Fibroblast of gingiva (primary cell): ENCODE measurements at places on chromosomes 3 and 15.

DNA sequence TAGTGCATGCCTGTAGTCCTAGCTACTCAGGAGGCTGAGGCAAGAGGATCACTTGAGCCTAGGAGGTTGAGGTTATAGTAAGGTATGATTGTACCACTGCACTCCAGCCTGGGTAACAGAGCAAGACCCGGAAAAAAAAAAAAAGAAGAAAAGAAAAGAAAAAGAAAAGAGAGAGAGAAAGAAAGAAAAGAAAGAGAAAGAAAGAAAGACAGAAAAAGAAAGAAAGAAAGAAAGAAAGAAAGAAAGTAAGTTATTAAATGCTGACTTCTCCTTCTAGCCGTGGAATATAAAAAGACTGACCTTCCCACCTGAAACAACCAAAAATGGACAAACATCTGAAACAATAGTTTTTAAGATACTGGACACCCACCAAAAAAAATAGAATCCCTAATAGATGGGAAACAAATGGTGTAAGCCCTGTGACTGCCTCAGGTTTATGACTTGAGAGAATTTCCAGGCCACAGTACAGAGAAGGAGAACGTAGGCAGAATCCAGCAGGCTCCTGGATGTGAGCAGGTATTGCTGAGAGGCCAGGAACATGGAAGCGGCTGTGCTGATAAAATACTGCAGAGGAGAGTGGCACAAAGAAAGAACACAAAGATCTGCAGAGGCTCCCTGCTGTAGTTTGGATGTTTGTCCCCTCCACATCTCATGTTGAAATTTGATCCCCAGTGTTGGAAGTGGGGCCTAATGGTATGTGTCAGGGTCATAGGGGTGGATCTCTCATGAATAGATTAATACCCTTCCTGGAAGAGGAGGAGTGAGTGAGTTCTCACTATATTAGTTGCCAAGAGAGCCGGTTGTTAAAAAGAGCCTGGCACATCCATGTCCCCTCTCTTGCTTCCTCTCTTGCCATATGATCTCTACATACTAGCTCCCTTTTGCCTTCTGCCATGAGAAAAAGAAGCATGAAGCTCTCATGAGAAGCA, 41.8 kb upstream of the PRSS50 start:
- no peak for DNase-seq

- no peak for DNase-seq
These were observed 148.9 kb upstream of the PEX5L start for GRCh38 chr3:180185650-180186049.

DNA sequence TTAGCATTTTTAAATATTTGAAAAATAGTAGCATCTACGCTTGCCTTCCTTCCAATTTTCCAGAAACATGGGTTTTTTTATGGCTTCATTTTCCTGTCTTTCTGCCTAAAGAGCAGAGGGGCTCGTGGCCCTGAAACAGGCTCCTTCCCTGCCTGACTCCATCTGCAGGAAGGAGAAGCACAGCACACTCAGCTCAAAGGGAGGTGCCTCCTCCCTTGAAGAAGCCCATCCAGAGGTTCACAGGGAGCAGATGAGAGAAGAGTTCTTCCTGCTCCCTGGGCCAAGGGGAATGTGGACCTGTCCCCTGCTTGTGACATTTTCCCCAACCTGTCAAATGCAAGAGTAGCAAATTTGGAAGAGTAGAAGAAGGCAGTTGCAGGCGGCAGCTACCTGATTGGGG, 55.8 kb downstream of the BBX start:
- no peak for DNase-seq

GRCh38 chr3:45610119-45610518, 15.6 kb downstream of the LIMD1 start:
- DNase-seq: no peak

DNA sequence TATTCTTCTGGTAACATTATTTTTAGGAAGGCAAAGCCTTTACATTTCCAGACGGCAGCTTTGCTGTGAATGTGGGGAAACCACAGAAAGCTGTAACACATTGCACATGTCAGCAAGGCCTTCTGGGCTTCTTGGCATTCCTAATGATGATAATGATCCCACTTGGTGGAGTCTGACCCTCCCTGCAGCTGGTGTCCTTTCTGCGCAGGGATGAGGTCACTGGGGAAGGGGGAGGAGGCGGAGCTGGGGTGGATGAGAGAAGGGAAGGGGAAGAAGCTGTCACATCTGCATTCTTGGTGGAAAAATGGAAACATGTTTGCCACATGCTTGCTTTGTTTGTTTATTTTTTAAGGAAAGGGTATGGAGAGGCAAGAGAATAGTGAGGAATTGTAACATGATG, 68.6 kb downstream of the FILIP1L start:
- DNase-seq: peak; percentile 98

- no peak for DNase-seq
These were observed 21.3 kb downstream of the HOMER2 start for GRCh38 chr15:82931221-82931620.

DNA sequence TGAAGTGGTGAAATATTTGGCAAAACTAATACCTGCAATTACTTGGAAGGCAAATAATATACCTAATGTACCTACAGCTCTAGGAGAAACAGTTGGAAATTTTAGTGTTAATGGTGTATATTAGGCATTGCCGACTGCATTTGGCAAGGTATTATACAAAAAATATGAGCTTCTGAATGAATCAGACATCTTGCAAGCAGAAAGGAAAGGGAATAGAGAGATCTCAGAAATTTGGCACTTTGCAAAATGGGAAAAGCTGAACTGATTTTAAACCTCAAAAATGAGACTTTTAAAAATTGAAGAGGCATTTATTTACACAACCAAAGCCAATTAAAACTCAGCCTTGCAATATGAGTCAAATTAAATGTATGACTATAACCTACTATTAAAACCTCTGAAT, 40.2 kb upstream of the C15orf61 start:
- DNase-seq: no peak

- no peak for DNase-seq
These were observed 14.2 kb downstream of the CSK start for GRCh38 chr15:74795966-74796625.

GRCh38 chr3:94704467-94704866, 641.6 kb downstream of the NSUN3 start:
- DNase-seq: no peak

DNA sequence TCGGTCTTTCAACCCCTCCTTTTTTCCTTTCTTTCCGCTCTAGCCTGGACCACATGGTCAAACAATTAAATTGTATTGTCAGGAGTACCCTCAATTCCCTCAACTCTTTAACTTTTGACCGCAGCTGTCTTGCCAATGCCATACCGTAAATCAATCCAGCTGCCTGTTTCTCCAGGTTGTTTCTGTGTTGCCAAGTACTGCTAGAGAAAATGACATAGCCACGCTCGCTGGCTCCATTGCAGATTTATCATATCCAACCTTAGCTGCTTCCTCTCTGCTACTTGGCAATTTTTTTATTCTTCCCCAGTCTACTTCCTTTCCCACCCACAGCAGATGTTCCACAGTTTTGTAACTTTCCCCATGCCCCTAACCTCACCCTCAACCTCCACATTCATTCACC, 60.0 kb downstream of the ZNF385D start:
- DNase-seq: no peak
